ENCODE measurements at places on chromosomes 4 and X.

DNA sequence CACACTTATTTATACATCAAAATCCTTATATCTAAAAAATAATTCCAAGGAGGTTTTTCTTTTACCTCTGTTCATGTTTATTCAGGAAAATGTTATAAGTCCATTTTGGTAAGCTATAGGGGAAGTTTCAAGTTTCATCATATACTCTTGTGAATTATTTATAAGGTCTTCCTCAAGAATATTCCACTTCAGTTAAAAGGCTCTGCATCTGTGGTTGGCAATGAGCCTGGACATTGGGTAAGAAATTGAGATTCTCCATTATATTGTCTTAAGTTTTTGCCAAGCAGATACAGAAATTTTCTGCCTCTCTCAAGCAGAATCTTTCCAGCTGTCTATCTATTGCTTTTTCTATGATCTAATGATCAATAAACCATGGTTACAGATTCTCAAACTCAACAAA is 641.9 kb downstream of the NLGN4X start:
- no peak for DNase-seq

- no peak for DNase-seq
These were observed 2.0 kb downstream of the GTPBP6 start for GRCh38 chrX:316351-317325.

DNA sequence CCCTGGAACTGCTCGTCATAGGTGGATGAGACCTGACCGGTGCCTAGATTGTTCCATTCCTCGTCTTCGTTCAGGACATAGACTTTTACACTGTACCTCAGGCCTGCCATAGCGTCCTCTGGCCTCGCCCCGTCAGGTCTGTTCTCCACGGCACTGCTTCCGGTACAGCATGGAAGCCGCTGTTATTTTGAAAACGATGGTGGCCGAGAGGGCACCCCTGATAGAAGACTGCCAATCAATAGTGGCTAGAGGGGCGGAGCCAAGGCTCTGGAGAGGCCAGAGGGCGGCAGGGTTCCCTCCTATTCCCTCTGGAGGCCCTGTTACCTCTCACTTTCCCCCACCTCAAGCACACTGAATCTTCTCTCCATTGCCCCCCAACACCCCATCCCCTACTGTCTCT is at the start of gene PPP4R3C:
PPP4R3C (minus strand) TSS at position 155 of the 400 bp plus-strand sequence; CDS start at position 110, 45 bp downstream.
- no peak for DNase-seq

GRCh38 chr4:152672206-152673092 is 7.3 kb downstream of the TMEM154 start:
- DNase-seq: no peak

DNA sequence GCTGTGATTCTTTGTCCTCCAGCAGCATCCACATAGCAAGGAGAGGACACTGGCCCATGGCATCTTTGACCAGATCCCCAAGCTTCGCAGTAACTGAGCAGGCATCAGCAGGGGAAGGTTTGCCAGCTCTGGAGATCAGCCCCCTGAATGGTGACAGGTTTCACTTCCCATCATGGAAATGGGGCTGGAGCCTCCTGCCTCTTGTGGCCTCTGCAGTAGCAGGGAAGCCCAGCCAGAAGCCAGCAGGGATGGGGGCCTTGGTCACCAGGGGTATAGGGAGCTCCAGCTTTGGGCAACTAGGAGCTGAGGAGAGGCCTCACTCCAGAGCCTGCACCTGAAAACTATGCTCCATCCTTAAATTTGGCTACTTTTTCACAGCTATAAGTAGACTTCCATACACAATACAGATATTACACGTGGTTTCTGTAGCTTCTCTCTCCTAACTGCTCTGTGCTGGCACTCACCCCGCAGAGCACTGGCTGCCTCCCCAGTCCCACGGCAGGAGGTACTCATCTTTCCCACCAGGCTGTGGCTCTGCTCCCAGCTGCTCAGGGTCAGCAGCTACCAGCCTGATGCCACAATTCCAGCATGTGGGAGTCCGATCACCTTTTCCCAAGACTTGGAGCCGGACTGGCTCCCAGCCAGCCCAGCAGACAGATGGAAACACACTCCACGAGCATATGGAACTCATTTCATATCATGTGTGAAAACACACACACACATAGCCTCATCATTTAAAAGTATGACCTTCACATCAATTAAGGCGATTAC is 2.8 kb downstream of the TMEM271 start:
- DNase-seq: no peak

GRCh38 chr4:159455675-159456237 is 352.9 kb downstream of the RAPGEF2 start:
- DNase-seq: no peak

DNA sequence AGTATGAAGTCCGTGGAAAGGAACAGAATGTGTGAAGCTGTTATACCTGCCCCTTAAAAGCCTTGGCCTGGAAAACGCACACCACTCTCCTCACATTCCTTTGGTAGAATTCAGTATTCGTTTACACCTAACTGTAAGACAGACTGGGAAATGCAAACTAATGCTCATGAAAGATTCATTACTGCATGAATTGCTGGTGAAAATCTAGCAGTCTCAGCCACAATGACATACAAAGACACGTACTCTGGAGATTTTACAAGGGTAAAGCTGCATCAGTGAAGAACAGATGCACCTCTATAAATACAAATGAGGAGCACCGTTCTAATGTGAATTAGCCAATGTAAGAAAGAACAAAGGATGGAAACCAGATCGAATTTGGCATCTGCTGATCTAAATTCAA is 2051.3 kb downstream of the PCDH7 start:
- no peak for DNase-seq

DNA sequence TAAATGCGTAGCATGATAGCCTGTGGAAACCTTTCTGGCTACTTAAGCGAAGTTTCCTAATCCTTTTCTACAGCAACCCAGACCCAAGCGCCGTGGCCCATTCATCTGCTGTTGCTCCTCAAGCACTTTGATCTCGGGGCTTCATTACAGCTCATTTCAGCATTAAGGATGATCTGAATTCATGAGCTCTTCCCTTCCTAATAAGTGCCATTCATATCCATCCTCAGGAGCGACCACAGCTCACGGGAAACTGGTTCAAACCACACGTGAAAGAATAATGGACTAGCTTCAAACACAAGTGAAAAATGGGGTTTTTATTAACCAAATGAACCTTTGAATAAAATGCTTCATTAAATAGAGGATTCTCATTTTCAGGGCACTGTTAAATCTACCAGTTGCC is 202.6 kb upstream of the LEF1 start:
- no peak for DNase-seq

- DNase-seq: no peak
These were observed 111.9 kb upstream of the EDNRA start for GRCh38 chr4:147368948-147369347.

DNA sequence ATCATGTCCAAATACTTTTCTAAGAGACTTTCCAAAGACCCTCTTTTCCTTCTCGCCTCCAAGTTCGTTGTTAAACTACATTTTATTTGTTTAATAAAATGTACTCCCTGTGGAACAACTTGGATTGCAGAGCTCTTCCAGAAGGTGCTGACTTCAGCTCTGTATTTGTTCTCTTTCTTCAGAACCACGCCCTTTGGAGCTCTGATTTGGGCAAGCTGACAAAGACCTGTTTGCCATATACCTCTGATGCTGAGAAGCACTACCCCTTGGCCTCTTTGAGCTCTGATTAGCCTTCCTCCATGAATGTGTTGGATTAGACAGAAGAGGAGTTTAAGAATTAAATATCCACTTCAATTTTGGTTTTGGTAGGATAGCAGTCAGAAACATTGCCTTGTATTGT is 815.1 kb upstream of the POU3F4 start:
- no peak for DNase-seq

DNA sequence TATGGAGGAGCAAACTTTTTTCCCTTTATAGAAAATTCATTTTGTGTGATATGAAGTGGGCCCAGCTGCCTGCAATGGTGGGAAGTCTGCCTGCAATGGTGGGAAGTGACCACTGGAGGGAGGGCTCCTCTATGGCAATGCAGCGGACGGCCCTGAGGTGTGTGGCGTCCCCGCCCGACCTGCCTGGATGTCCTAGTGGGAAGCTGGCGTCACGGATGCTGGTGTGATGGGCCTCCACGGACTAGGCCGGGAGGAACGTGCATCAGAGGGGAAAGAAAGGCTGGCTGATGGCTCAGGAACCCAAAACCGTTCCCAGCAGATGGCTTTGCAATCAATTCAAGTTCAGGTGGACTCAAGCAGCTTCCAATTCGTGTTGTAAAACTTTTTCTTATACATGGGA is 177.9 kb downstream of the AFAP1 start:
- peak; percentile 60 for DNase-seq

DNA sequence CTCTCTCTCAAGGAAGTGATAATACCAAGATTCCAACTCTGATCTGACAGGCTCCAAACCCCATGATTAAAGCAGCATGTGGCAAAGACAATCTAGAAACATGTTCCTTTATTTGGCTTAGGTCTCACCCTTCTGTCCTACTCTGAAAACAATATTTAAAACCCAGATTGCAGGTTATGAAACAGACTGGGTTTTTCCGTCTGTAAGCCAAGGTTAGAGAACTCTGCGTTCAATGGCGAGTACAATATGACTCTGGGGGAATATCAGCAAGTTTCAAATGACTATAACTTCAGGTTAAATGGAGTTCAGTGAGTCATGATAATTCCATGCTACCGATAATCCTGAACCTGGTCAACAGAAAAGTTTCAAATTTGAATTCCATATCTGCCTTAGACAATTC is 50.8 kb downstream of the ANAPC10 start:
- DNase-seq: no peak

DNA sequence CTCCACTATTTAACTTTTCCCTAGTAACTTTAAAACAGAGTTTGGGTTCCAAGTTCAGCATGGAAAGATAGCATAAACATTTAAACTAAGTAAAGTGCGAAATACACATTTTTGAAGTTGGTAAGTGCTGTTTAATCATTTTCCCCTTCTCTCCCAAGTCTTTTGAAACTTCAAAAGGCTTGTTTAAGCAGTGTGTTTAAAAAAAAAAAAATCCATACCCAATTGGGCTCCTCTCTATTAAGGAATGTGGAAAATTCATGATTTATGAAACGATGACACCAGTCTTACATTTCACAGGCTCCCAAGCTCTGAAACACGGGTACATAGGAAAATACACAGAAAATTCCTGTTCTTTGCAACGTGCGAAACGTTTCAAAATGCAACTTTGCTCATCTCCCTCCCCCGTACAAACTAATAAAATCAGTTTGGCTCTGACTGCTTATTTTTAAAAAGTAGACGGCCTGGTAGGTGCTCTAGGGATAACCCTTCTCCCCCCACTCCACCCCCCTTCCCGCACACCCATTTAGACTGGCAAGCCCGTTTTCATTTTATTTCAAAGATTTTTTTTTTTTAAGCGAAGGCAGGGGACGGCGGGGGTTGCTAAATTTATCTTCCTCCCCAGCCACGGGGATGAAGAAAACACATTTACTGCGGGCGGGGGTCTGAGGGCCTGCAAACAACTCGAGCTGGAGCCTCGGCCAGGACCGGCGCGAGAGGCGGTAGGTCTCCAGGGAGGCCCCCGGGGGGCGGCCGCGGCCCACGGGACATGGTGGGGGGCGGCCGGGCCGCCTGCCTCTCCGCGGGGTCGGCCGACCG is 786 bp upstream of the ZFX start:
- DNase-seq: peak; percentile 19

- no peak for DNase-seq
These were observed 433.4 kb downstream of the PDGFC start for GRCh38 chr4:156538210-156538609.

DNA sequence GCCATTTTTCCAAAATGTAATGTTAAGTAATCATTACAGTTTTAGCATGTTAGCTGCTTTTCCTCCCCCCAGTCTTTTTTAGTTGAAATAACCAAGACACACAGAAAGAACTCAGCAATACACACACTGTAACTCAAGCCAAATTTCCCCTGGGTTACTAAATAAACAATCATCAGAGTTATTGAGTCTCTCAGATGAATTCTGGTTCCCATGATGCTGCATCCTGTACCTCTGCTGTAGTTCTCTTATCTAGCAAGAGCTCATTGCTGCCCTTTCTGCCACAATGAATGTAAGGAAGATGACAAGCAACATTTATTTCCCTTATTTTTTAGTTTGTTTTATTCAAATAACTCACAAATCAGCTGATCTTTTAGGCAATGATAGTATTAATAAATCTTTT is 185.1 kb downstream of the ARHGAP6 start:
- DNase-seq: no peak

GRCh38 chr4:116244771-116245170 is 840.6 kb downstream of the TRAM1L1 start:
- DNase-seq: no peak

DNA sequence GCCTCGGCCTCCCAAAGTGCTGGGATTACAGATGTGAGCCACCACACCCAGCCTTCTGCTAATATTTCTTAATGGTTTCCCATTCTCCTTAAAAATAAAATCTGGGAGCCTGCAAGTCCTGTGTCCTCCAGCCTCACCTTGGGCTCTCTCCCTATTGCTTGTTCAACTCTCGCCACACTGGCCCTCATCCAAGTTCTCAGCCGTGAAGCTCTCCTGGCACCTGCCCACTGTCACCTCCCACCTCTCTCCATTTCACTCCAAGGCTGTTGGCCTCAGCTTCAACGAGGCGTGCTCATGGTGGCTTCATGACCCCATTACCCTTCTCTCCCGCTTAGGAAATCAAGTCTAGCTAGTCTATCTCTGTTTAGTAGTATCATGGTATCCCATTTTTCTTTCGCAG is 9.5 kb upstream of the ETNPPL start:
- DNase-seq: no peak

DNA sequence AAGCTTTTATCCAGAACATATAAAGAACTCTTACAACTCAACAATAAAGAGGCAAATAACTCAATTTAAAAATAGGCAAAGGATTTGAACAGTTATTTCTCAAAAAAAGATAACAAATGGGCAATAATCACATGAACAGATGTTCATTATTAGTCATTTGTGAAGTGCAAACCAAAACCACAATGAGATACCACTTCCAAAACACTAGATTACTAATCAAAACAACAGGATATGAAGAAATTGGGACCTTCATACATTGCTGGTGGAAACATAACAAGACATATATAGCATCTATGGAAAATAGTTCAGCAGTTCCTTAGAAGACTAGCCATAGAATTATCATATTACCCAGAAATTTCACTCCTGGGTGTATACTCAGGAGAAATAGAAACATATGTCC is 224.6 kb downstream of the FBXO8 start:
- DNase-seq: no peak

- no peak for DNase-seq
These were observed 17.4 kb upstream of the SLC34A2 start for GRCh38 chr4:25638221-25638601.

GRCh38 chr4:80311130-80311529 is 24.4 kb upstream of the CFAP299 start:
- no peak for DNase-seq

GRCh38 chr4:148004228-148004857 is 272.5 kb downstream of the ARHGAP10 start:
- no peak for DNase-seq

DNA sequence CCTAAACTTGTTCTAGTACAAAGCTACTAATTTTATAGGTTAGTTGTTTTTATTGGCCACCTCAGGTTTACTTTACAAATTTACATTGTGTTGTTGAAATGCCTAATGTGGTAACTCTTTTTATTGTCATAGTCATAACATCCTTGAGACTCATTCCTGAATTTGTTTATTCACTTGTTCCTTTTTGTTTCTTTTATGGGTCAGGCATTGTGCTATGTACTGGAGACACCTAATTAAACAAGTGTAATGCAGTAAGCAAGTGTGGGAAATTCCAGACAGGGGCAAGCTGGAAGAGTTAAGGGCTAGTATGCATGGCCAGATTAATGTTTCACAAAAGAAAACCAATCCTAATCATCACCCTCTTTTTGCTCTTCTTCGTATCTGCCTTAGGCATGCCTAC is 30.5 kb upstream of the TTC29 start:
- no peak for DNase-seq
